ENCODE measurements at places on chromosomes 6 and 20. TPM values are rescaled to one million over a fixed set of nuclear protein-coding genes. Genes with fewer than 3 reads are reported as not detected.

ZNF311 gene
- total RNA-seq, result 8.1 TPM

BTNL2 gene
- not detected for total RNA-seq

FAXC gene
- 54.1 TPM for total RNA-seq

CRIP3 gene
- 16.6 TPM for total RNA-seq

OR12D3 gene
- total RNA-seq, result not detected

ASIP gene
- not detected for total RNA-seq

BMP5 gene
- total RNA-seq, result 0.94 TPM

CAGE1 gene
- total RNA-seq, result not detected

CD83 gene
- total RNA-seq, result 19.7 TPM

SYCP2 gene
- 5.3 TPM for total RNA-seq

NFKBIL1 gene
- total RNA-seq, result 15.3 TPM

TSPYL4 gene
- total RNA-seq, result 81.7 TPM

OPRM1 gene
- 0.94 TPM for total RNA-seq

SNAP25 gene
- total RNA-seq, result 100 TPM

ADGRB3 gene
- 165 TPM for total RNA-seq

SS18L1 gene
- total RNA-seq, result 98.3 TPM

GATA5 gene
- not detected for total RNA-seq

POU5F1 gene
- total RNA-seq, result not detected

LY6G6D gene
- total RNA-seq, result not detected

SAMD3 gene
- 15.3 TPM for total RNA-seq

THBS2 gene
- total RNA-seq, result 8.5 TPM

SPDEF gene
- not detected for total RNA-seq

EYS gene
- 1.9 TPM for total RNA-seq

KCNB1 gene
- total RNA-seq, result 14.4 TPM

PRDM13 gene
- not detected for total RNA-seq

LY6G5C gene
- total RNA-seq, result 5.6 TPM

JPH2 gene
- total RNA-seq, result not detected

BHLHE23 gene
- 0.94 TPM for total RNA-seq

CYP39A1 gene
- total RNA-seq, result 3.1 TPM

PSMG4 gene
- 70.1 TPM for total RNA-seq

VNN1 gene
- not detected for total RNA-seq

CCN5 gene
- not detected for total RNA-seq

MDFI gene
- 12.5 TPM for total RNA-seq

ID4 gene
- 82.0 TPM for total RNA-seq

PRL gene
- total RNA-seq, result not detected

ARFGEF2 gene
- 30.4 TPM for total RNA-seq

PTP4A1 gene
- total RNA-seq, result 87.6 TPM

SOX4 gene
- total RNA-seq, result 272 TPM

ETV7 gene
- total RNA-seq, result not detected

HMGCLL1 gene
- 43.5 TPM for total RNA-seq

PLAGL1 gene
- 43.8 TPM for total RNA-seq

TFAP2A gene
- not detected for total RNA-seq

DYNLT2 gene
- total RNA-seq, result 4.1 TPM

TRIM38 gene
- total RNA-seq, result 0.31 TPM

PTCRA gene
- not detected for total RNA-seq

GMPR gene
- 0.63 TPM for total RNA-seq

MMP24 gene
- total RNA-seq, result 82.6 TPM

SFTA2 gene
- total RNA-seq, result not detected

GRM4 gene
- 5.3 TPM for total RNA-seq

All from parietal lobe (tissue), 2 donors.